ENCODE measurements at places on chromosomes 5 and 9.
A peak's percentile ranks its signal among the peaks of the same experiment; 100 is the strongest.

DNA sequence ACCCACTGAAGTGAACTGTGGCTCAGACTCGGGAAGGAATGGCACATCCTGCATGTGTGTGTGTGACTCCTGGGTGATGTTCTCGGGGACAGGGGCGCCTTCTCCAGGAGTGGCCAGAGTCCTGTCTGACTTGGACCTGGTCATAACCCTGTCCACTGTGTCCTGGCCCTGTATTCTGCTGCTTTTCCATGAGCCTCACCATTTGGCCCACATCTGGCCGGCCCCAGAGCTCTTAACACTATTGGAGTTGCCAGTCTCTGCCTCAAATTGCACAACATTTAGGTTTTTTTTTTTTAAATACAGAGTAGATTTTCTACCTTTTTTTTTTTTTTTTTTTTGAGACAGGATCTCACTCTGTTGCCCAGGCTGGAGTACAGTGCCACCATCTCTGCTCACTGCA, 278.3 kb upstream of the TUT7 start:
- DNase-seq = no peak

- DNase-seq = no peak
These were observed 8.7 kb upstream of the SPOUT1 start for GRCh38 chr9:128838338-128838737.

GRCh38 chr9:117681888-117682287, 22.3 kb upstream of the TLR4 start:
- peak; percentile 80 for DNase-seq

DNA sequence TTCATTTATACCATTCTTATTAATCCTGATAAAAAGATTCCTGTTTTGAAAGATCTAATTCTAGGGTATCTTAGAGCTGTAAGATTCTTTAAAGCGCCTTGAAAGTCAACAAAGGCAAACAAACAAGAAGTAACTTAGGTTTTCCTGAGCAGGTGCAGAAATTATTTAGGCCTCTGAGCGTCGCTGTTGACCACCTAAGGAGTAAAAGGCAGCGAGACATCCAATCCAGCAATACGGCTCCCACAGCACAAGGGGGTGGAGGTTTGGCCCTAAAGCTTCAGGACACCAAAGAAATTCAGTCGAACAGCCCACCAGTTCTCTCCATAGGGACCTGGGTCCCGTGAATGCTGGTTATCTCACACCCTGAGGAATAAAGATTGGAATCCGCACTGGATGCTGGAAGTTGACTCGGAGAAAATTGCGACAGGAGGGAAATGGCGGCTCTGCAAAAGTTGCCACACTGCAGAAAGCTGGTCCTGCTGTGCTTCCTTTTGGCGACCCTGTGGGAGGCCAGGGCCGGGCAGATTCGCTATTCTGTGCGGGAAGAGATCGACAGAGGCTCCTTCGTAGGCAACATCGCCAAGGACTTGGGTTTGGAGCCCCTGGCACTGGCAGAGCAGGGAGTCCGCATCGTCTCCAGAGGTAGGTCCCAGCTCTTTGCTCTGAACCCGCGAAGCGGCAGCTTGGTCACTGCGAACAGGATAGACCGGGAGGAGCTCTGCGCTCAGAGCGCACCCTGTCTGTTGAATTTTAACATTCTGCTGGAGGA, at the start of gene PCDHGA2:
TSS of gene PCDHGA2 (plus strand) at position 223 of the 769 bp plus-strand sequence.
- DNase-seq = no peak

- no peak for DNase-seq
These were observed 228.2 kb upstream of the TYRP1 start for GRCh38 chr9:12464910-12465512.

- DNase-seq = no peak
These were observed 12.2 kb downstream of the DUSP1 start for GRCh38 chr5:172758834-172759149.

DNA sequence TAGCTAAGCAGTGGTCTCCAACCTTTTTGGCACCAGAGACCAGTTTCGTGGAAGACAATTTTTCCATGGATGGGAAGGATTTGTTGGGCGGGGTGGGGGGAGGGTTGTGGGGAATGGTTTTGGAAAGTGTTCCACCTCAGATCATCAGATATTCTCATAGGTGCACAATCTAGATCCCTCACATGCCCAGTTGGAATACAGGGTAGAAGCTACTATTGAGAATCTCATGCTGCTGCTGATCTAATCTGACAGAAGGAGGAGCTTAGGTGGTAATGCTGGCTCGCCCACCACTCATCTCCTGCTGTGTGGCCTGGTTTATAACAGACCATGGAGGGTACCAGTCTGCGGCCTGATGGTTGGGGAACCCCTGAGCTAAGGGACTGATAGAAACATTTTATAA, 662.7 kb upstream of the RGMB start:
- no peak for DNase-seq

GRCh38 chr9:111050819-111051218, 12.5 kb upstream of the LPAR1 start:
- DNase-seq = no peak

- peak; percentile 9 for DNase-seq
These were observed 47.7 kb downstream of the CNTRL start for GRCh38 chr9:121122246-121123032.

- no peak for DNase-seq
These were observed 170.0 kb downstream of the NTRK2 start for GRCh38 chr9:84839541-84839940.

DNA sequence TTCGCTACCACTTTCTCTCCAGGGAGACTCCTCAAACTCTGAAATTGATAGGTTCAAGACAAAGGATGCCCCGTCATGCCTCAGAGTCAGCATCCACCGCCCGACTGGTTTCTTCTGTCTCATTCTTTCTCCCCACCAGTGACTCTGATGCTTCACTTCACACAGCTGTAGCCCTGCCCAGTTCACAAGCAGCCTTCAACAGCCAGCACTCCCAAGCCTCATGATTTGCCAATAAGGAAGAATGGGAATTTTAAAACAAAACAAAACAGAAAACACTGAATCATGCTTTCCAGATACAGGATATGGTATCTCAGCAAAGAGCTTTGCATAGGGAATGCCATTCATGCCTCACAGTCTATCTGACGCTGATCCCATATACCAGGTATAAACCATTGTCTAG, 371.2 kb upstream of the RORB start:
- DNase-seq = no peak

DNA sequence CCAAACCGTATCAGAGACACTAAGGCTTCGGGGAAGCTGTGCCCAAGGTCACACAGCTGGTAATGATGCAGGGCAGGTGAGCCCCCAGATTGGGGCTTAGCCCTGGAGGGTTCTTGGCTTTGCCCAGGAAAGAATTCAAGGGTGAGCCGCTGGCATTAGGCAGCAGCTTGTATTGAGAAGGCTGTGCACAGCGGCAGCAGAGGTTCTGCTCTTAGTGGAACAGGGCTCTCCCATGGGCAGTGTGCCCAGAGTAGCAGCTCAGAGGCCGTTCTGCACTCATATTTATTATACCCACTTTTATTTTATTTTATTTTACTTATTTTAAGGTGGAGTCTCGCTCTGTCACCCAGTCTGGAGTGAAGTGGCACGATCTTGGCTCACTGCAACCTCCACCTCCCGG, 85.8 kb upstream of the IER5L start:
- DNase-seq = no peak

Measured in GF-D8 (cell line).